ENCODE measurements at places on chromosomes 6 and 20. TPM values are rescaled to one million over a fixed set of nuclear protein-coding genes. Genes with fewer than 3 reads are reported as not detected.
A peak's percentile ranks its signal among the peaks of the same experiment; 100 is the strongest.

DNA sequence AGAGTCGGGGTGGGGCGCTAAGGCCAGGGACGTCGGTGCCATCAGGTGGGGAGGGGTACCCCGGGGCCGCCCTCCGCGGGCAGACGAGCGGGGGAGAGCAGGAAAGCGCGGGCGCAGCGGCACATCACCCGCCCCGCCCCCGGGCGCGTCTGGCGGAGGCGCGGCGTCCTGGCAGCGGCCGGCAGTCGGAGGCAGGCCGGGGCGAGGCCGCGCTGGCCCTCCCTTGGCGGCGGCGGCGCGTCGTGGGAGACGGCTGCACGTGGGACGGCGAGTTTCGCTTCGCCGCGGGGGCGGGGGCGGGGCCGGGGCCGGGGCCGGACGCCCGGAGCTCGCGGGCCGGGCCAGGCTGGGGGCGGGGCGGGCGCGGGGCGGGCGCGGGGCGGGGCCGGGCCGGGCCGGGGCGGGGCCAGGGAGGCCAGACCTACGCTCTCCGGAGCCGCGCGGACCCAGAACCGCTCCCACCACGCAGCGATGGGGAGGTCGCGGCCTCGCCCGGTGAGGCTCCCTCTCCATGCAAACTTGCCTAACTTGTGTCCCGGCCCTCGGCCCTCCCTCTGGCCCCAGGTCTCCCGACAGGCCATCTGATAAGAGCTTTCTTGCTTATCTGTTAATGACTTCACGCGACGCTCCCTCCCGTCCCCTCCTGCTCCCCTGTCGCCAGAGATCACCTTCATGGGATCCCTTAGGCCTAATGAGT, 12.5 kb downstream of the ITPR3 start:
- DNase-seq, result peak; percentile 53

GRCh38 chr6:165653196-165653595, 9.8 kb downstream of the PDE10A start:
- DNase-seq, result no peak

- no peak for DNase-seq
These were observed 23.5 kb downstream of the CFAP206 start for GRCh38 chr6:87431263-87431662.

GRCh38 chr6:90534337-90535025, 52.4 kb downstream of the MAP3K7 start:
- DNase-seq, result no peak

The EYA4 gene
- total RNA-seq, result 7.3 TPM

DNA sequence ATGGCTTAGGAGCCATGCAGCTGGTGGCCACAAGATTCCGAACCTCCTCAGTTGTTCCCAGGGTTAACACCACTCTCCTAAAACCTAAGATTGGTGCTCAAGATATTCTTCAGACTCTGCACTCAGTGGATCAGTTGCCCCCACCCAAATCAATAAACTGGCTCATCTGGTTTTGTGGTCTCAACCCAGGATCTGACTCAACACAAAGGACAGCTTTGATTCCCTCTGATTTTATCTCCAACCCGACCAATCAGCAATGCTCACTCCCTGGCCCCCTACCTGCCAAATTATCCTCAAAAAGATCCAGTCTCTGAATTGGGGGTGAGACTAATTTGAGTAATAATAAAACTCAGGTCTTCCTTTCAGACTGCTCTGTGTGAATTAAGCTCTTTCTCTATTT, 137.5 kb downstream of the EYS start:
- DNase-seq, result no peak

The CST7 gene
- total RNA-seq, result 1.2 TPM

DNA sequence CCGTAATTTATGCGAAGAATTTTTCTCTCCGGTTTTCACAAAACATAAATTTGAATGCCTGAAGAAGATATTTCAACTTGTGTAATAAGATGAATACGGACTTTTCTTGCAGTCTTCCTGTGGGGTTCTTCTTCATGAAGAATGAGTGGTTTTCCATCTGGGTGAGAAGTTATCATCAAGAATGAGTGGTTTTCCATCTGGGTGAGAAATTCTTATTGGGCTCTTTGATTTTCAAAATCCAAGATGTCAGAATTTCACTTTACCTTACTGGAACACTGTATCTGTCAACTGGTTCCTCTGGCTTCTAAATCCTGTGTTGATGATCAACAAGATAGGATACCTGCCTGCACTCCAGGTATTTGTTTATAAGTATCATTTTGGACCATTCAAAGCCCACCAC, 160.1 kb upstream of the C6orf118 start:
- no peak for DNase-seq

GRCh38 chr6:47817749-47818148, 35.9 kb downstream of the OPN5 start:
- DNase-seq, result no peak

The PHACTR2 gene
- total RNA-seq, result 41.4 TPM

DNA sequence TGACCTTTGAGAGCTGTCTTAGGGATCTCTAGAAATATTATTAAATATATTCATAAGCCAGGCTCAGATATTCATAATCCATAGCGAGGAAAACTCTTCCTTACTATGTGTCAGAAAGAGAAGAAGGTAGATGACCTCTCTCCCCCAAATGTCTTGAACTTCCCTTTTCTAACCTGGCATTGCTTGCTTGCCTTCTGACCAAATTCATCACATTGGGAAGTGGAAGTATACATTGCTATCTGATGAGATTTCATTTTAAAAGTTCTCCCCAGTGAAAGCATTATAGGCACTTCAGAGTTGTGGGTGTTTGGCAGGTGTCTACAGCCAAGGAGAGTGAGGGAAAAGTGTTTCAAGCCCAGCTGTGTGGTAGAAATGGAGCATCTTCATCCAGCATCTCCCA, 197.3 kb downstream of the ZFAND3 start:
- no peak for DNase-seq

- DNase-seq, result no peak
These were observed 182.3 kb downstream of the THBS2 start for GRCh38 chr6:169071394-169071793.

The ECT2L gene
- not detected for total RNA-seq

DNA sequence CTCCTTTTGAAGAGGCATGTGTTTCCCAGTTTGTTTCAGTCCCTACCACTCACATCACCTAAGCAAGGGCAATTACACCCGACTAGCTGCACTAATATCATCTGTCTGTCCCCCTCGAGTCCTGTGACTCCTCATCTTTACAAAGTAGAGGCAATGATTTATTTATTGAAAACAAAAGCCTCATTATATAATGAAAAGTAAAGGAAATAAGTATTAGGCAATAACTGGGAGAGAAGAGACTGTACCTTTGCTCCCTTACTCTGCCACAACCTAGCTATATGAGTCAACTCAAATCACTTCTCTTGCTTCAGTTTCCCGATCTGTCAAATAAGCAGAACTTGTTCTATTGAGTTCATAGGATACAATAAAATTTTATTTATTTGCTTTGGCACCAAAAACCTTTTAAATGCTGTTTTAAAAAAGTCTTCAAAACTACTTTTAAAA, 38.9 kb downstream of the CSNK2A1 start:
- DNase-seq, result peak; percentile 15
